ENCODE measurements at places on chromosomes 1 and 21.

DNA sequence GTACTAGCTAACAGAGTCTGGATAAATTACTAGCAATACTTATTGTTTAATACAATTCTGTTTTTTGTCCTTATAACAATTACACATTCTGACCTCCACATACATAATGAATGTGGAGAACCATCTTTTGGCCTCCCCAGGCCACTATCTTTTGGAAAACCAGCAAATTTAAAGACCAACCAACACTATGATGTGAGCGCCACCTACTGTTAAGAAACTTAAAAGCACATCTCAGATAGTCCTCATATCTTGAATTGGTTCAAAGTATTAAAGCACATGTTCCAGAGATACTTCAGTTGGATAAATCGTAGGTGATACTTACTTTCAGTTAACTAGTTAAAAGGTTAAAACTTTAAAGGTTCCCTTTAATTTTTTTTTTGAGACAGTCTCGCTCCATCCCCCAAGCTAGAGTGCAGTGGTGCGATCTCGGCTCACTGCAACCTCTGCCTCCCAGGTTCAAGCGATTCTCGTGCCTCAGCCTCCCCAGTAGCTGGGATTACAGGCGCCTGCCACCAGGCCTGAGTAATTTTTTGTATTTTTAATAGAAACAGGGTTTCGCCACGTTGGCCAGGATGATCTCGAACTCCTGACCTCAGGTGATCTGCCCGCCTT, 29.3 kb upstream of the USP1 start:
- peak; percentile 56 for DNase-seq

DNA sequence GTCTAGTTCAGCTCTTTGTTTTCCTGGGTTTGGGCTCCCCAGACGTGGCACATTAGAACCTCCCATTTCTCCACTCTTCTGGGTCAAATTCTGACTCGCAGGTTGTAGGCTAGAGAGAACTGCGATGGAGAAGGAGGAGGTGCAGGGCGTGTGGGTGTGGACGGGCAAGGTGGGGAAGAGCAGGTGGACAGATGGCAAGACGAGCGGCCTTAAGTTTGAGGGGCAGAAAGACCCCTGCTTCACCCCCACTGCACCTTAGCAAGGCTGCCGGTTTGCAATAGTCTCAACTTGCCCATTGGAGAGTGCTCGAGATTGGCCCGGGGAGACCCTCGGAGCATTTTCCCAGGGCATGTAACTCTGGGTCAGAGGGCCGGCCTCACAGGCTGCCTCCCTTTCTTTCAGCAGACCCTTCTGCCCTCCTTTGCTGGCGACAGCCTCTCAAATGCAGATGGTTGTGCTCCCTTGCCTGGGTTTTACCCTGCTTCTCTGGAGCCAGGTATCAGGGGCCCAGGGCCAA, 1.7 kb downstream of the IL24 start:
- no peak for DNase-seq

DNA sequence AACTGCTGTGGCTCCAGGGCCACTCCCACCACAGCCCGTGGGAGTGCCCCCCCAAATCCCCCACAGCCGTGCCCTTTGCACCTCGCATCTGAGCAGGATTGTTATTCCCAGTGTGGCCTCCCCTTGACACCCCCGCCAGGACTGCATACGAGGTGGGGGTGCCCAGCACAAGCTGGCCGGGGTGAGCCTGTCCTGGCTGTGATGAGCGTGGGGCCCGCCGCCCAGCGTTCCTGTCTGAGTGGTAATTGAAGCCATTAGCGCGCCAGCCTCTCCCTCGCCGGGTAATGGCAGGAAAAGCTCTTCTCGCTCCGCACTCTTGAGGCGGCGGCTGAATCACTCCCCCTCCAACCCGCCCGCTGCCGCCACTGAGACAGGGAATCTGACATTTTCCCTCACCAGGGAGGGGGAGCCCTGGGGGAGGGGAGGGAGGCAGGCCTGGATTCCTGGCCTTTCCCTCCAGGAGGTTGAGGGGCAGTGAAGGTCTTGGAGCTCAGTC, 27.7 kb downstream of the PTPRF start:
- DNase-seq, result peak; percentile 73

- DNase-seq, result no peak
Measured at GRCh38 chr1:74856174-74856573, 123.2 kb downstream of the TYW3 start.

DNA sequence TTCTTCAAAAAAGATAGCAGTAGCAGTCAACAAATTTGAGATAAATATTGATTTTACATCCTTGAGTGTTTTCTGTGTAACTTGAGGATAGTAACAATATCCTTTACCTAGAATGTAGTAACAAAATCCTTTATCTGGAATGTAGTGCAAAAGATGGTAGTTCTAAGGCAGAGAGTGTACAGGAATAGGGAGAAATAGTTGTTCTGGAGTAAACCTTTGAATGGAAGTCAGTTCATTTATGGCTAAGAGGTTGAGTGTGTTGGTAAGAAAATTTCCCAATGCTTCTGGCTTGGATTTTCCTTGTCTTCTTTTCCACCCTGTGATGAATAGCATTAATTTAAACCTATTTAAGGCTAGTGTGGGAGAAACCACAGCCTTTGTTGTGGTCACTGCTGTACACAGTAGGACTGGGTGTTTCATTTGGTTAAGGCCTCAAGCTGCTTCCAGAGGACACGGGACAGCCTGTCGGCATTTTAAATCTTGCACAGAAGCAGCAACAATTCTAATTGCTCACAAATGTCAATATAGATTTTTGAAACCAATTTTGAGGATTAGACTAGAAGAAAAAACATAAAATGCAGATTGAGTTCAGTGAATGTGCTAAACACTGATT, 11.3 kb downstream of the NFIA start:
- peak; percentile 47 for DNase-seq

- DNase-seq, result peak; percentile 48
Measured at GRCh38 chr1:111736548-111737215, 2.5 kb downstream of the INKA2 start.

GRCh38 chr1:89931964-89932363, 62.9 kb upstream of the ZNF326 start:
- no peak for DNase-seq

- DNase-seq, result peak; percentile 10
Measured at GRCh38 chr1:59514061-59514909, 217.4 kb downstream of the FGGY start.

DNA sequence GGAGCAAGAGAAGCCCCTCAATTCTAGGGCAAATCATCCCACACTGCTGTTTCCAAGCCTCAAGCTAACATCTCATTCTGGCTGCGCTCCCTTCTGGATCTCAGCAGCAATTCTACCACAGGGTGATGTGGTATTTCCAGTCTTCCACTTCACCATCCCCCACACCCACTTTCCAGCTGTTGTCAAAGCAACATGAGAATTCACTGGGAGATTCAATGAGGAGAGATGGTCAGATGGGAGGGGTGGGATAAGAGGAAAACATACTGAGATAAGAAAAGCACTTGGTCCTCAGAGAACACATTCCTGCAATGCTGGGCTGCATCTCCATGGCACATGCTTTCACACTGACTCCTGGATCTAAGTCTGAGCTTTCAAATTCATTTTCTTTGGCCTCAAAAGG, 47.3 kb upstream of the LRRC52 start:
- DNase-seq, result peak; percentile 11

GRCh38 chr1:17422461-17422860, 17.0 kb downstream of the RCC2 start:
- no peak for DNase-seq

All from fibroblast of skin of right quadriceps (primary cell).